ENCODE measurements at places on chromosomes 7 and 10.

DNA sequence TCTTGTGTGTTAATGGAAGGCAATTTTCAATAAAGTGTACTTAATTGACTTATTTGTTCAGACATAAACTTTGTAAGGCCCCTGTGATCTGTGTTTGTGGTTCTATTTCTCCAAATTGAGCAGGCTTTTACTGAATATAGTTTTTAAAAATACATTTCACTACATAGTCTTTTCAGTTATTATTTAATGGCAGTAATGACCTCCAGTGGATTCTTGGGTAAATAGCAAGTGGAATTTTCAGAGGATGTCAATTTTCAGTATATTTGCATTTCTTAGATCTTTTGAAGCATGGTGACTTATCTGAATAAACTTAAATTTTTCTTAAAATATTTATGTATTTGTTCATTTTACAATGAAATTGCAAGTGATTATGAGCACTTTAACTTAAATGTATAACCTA lies 203.1 kb upstream of the PCLO start:
- DNase-seq: no peak

DNA sequence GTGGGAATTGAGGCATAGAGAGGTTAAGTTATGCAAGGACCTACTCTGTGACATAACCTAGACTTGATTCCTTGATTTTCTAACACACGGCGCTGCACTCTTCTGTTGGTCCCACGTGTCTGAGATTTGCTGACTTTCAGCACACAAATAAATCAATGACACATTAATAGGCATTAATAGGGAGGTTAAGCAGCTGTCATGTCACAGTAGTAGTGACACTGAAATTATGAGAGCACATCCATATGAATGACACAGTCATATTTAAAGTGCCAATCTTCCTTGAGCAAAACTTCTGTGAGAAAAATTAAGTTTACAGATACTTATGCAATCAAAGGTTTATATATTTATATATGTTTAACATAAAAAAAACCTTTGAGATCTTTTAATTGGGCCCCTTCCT lies 805.4 kb upstream of the SORCS1 start:
- no peak for DNase-seq

DNA sequence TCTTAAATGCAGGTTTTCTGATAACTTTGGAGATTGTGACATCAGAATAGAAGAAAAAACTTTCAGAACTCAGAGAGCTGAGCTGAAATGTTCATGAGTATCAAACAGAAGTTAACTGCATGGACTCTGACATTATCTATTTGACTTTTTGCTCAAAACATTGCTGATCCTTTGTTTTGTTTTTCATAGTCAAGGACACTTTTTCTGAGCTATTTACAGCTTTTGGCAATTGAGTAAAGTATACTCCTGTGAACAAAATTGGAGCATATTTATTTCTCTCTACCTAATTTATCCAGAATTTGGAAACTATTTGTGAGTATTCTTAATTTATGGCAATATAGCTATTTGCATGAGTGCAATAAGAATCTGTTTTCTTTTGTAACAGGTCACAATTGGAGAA lies 11.1 kb downstream of the KCP start:
- DNase-seq: no peak

GRCh38 chr7:64951250-64951848 lies 39.5 kb downstream of the ZNF117 start:
- DNase-seq: peak; percentile 42

GRCh38 chr7:55427800-55428199 lies 62.7 kb downstream of the LANCL2 start:
- no peak for DNase-seq

DNA sequence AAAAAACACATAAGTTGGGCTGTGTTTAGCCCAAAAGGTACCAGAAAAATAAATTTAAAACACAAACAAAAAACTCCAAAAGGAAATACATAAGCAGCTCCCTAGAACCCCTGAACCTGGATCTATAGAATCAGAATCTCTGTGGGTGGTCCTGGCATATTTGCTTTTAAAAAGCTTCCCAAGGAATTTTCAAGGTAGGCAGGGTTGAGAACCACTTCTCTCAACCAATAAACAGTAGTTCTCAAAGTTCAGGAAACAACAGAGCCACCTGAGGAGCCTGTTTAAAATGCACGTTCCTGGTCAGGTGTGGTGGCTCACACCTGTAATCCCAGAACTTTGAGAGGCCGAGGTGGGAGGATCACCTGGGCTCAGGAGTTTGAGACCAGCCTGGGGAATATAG lies 12.5 kb downstream of the ATXN7L1 start:
- no peak for DNase-seq

DNA sequence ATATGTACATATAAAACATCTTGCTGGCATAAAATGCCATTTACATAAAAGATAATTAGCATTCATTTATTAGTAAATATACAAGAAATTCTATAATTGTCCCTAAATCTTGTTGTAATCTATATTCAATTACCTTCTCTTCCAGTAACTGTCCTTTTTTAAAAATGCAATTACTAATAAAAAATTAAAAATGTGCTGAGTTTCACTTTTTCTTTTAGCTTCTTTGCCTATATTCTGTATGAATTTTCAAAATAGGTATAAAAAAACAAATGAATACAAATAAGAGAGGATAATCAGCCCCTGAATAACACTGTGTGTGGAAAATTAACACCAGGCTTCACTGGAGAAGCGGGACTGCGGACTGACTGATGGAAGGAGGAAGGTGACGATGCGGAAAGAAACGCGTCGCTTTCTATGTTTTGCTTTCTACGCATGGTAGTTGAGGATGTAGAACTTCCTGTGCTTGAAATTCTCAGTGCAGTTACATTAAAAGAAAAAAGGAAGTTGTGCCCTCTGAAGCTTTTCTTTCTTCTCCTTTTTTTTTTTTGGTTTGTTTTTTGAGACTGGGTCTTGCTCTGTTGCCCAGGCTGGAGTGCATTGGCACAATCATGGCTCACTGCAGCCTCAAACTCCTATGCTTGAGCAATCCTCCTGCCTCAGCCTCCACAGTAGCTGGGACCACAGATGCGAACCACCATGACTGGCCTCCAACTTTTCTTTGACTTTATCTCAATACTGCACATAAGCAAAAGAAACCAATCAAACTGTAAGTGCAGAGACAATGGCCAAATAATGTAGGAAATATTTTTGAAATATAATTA lies 7.4 kb upstream of the ZMYND11 start:
- DNase-seq: peak; percentile 90

DNA sequence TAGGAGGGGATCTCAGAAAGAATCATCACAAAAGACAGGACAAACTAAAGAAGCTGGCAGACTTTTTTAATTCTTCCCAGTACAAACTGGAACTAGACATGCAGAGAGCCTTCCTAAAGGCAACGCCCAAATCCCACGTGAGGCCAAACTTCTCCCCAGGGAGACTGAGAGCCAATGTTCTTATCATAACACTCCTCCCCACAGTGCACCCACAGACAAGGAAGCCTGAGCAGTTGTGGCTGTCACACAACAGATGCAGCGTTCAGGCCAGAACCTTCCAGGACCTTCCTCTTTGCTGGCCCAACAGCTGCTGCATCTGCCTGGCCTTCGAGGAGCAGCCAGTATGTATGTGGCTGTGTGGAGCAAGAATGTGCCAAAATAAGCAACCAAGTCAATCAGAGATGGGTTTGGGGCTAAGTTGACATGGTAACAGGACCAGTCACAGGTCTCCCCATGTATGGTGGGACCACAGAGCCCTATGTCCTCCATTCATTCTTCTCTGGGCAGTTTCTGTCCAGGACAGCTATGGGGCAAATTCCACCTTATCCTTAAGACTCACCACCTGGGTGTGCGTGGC lies 34.9 kb downstream of the SRPK2 start:
- DNase-seq: peak; percentile 67

DNA sequence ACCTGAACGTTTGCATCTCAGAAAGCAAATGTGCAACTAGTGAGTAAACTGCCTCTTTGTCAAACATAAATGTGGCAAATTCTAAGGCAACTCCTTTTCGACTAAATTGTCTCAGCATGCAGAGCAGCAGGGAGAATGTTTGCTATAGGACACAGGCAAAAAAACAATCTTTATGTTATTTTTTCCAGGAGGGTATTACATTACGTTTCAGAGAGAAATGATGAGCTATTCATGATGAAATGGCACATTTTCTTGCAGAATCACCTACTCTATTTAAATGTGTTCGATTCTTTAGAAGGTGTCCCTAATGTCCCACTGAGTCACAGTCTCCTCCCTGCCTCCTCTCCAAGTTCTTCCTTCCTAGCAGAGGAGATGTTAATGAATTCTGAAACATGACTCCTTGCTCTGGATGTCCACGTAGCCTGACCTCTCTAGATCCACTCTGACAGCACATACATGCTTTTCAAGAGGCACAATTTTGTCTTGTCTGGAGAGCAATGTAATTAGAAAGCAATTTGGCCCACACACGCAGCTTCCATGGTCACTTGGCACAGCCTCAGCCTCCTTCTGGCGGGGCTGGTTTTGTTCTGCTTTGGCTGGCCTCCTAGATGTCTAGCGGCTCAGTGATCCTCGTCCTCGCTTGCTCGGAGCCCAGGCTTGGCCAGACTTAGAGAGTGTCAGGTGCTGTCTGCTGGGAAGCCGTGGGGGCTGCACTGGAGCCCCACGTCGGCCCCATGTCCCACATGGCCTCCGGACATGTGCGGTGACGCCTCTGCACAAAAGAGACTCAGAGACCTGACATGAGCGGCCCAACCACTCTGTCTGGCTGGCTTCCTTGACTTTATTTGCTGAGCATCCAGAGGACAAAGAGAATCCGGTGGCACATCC lies 125.7 kb upstream of the ZNF438 start:
- DNase-seq: no peak

DNA sequence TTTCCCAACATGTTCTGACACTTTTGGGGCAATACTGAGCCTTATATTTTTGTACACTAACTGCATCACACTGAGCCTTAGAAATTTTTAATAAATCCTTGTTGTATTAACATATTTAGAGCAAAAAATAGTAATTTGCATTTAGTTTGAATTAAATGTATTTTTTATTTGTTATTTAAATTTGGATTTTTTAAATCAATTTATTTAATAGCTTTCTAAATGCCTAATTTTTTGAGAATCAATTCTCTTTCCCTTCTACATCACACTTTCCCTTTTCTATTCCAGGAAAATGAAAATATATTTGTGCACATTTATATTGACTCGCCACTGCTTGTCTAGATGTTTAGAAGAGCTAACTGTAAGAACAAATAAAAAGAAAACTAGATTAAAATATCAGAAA lies 414.6 kb upstream of the POM121L12 start:
- no peak for DNase-seq

GRCh38 chr7:123796568-123796967 lies 47.8 kb upstream of the WASL start:
- no peak for DNase-seq

- DNase-seq: no peak
Observed at GRCh38 chr10:98268694-98269431, 869 bp upstream of the LOXL4 start.

DNA sequence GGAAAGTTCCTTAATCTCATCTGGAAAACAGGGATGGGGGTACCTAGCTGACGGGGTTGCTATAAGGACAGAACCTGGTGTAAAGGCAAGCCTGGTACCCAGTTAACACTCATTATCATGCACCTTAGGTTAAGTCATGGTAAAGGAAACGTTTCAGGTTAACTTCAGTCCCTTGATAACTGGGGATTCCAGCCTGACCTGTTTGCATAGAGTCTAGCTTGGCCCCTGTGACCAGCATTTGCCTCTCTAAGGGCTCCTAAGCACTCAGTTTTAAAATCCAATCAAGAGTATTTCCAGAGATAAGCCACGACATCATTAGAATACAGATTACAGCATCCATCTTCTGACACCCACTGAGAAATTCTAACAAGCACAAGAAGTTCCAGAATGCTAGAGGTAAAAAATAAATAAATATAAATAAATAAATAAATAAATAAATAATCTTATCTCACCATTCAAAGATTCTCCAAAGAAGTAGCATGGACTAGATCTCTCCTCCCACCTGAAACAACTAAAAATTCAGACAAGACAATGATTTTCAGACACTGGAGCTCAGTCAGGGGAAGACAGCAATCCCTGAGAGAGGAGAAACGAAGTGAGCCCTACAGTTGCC lies 184.6 kb downstream of the KCNMA1 start:
- no peak for DNase-seq

DNA sequence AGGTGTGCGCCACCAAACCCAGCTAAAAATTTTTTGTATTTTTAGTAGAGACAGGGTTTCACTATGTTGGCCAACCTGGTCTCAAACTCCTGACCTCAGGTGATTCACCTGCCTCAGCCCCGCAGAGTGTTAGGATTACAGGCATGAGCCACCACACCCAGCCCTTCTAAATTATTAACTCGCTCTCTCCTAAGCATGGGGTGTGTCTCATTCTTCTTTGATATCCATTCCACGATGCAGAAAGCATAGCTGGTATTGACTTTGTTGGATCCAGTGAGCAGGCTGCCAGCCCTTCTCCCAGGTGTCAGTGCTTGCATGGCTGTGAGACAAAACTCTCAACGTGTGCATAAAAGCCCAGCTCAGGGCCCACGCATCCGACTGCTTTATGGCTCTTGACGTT lies 254.1 kb upstream of the PFKP start:
- no peak for DNase-seq

GRCh38 chr7:105337529-105337928 lies 51.2 kb downstream of the SRPK2 start:
- no peak for DNase-seq

DNA sequence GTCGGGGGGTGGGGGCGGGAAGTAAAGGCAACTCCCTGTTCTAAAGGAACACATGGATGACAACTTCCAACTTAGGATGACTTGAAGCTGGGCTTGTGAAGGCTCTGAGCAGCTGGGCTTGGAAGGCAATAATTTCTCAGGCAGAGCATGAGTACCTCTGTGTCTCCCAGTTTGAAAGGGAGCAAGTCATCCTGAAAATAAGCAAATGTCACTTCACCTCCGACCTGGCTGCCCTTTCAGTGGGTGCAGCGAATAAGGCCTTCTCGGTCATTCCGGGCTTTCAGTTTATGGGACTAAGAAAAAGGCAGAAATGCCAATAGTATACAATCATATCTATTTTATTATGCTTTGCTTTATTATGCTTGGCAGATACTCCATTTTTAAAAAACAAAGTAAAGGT lies 15.3 kb upstream of the ADAMTS14 start:
- DNase-seq: no peak

All from GF-D8 (cell line).